ENCODE measurements at places on chromosomes 2 and 18.

DNA sequence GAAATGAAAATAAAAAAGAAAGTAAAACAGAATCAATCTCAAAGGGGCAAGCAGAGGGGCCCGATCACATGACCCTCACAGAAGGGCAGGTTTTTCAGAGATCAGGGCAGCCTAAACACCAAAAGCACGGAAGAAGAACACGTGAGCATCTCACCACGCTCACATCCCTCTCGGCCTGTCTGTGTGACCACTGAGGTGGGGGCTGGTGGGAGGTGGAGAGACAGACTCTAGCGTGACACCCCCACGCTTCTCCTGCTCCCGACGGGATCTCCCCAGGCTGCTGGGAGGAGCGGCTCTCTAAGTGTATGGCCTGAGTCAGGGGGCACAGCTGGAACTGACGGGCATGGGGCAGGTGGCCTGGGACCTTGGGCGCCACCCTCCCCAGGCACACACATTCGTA is 23.5 kb upstream of the MTERF4 start:
- no peak for DNase-seq

DNA sequence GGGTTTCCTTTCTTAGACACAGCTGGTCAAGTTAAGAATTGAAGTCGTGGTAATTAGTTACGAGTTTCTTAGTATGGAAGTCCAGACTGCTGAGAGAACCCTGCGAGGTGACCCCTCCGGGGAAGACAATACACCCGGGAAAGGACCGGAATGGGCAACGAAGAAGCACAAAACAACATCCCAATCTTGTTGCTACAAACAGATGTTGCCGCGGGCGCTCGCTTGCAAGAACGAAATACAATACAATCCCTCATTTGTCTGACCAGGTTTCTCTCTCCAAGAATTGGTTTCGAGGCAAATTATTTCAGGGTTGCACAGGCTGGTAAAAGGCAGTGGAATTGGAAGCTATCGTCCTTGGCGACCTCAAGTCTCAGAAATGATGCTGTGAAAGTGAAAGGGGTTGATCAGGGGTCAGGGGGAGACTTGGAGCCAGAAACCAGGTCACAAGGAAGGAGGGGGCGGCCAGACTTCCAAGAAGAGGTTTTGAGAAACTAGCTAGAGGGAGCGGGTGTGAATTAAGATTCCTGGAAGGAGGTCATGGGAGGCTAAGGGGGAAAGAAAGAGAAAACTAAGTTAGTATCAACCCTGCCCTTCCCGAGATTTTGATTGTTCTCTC is 401.9 kb downstream of the HRH4 start:
- DNase-seq, result no peak

GRCh38 chr2:65388051-65388531 is 44.3 kb downstream of the SPRED2 start:
- DNase-seq, result no peak

DNA sequence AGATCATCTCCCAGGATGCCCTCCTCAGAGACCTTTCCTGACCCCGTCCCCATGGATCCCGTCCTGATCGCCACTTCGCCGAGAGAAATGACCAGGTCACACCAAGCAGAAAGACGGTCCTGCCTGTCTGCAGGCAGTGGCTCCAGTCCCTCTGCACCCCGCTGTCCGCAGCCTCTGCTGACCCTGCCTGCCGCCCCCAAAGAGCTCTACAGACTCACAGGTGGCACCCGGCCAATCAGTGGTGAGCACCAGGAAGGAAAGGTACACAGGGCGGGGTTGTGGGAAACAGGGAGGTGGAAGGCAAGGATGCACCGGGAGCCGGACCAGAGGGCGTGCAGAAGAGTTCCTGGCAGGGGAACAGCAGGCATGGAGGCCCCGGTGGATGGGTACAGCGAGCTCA is 94.8 kb downstream of the NDUFA10 start:
- no peak for DNase-seq

DNA sequence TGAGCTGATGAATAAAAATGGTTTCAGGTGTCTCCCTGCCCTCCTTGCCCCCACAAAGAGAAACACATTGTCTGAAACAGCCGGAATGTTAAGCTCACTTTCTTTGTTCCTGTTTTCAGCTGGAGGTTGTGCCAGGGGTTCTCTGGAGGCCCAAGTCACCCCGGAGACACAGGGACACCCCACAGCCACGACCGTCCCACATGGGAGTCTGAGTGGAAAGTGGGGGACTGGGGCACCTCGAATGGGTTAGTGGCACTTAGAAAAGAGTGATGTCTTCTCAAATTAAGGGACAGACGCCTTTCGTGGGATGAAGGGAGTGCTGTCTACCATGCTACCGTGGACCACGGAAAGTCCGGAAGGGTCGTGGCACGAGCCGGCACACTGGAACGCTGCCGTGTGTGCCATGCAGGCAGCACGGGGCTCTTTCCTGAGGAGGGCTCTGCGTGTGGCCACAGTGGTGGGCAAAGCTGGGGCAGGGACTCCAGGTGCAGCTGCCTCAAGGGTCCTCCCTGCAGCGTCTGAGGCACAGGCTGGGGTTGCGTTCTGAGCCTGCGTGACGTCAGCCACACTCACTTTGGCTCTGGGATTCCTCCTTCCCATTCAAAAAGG is 39.4 kb upstream of the CTDP1 start:
- DNase-seq, result no peak

DNA sequence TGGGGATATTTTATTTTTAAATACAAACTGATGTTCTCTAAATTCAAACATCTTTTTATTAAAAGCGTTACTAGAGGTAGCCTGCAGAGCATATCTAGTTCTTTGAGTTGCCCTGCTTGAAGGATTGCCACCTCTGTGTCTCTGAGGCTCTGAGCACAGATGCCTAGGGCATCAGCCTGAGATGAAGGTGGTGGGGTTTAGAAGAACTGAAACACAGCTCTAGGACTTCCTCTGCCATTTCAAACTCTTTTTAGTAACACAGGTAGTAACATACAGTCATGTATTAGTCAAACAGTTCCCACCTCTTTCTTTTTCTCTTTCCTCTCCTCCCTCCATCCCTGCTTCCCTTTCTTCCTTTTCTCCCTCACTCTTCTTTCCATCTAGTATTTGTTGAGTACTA is 57.6 kb downstream of the TTC21B start:
- DNase-seq, result no peak

- DNase-seq, result no peak
Observed at GRCh38 chr2:198100346-198100745, 296.0 kb downstream of the PLCL1 start.

Measured in occipital lobe (tissue), 3 donors.